C1 segment of cervical spinal cord (tissue), 14 donors: ENCODE measurements at places on chromosomes 7 and 10.

- no peak for DNase-seq
Measured at GRCh38 chr7:41992881-41993867, 243.8 kb downstream of the GLI3 start.

DNA sequence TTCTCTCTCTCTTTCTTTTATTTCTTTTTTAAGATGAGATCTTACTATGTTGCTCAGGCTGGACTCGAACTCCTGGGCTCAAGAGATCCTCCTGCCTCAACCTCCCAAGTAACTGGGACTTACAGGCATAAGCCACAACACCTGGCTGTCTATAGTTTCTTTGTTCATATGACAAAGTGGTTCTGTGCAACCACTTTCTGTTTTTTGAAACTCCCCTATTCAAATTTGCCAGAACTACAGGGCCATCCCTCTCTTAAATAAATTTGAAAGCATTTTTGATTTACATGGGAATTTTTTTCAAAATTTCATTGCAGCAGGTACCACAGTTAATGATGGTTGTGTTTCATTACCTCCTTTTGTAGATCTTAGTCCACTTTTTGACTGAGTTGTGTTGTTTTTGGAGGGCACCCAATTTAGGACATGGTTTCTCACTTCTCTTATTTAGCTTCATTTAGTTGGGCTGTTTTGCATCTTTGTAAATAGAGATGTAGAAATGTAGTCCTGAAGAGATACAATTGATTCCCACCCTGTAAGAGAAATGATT, 119.2 kb downstream of the LRRC4 start:
- no peak for DNase-seq

DNA sequence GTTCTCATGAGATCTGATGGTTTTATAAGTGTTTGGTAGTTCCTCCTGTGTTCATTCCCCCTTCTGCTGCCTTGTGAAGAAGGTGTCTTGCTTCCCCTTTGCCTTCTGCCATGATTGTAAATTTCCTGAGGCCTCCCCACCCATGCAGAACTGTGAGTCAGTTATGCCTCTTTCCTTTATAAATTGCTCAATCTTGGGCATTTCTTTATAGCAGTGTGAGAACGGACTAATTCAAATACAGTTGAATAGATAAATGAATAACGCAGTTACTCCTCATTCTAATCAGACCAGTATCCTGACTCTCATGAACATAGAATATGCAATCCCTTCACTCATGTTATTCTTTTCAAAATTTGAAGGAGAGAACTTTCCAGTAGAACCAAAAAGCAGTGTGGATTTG, 375.0 kb upstream of the FZD8 start:
- no peak for DNase-seq

GRCh38 chr7:12623885-12624498, 53.5 kb downstream of the SCIN start:
- DNase-seq, result no peak

GRCh38 chr10:37384923-37385322, 259.5 kb downstream of the ANKRD30A start:
- no peak for DNase-seq

- no peak for DNase-seq
Measured at GRCh38 chr7:101788517-101788916, 28.9 kb upstream of the CUX1 start.

DNA sequence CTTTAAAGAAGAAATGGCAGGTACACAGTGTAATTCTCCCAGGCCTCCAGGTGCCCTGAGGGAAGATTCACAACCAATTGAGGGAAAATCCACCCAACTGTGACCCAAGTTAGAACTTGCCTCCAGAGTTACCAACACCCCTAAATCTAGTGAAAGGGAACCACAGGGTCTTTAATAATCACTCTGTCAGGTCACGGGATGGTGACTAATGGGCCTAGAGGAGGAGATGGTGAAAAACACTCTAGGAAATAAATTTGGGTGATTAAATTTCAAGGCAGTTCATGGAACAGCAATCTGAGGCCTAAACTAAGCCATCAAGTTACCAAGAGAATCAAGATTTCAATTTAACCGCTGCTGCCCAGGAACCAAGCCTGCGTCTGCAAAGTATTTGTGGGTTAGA, 26.7 kb upstream of the SLF2 start:
- no peak for DNase-seq

DNA sequence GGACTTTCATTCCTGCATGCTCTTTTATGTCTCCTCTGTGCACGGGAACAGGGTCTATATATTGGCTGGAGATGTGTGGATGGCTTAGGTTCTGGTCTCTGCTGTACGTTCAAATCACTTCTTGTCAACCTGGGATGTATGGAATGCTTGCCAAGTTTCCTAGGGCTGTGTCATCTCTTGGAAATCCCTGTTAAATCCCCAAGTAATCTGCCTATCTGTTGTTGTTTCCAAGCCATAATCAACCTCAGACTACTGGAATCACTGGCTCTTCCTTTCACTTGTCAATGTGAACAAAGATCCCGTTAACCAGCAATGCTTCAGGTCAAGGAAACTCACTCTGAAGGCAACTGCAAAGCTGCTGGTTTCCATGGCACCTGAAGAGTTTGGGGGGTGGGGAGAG, 93.3 kb upstream of the FAM171A1 start:
- DNase-seq, result no peak
